ENCODE measurements at places on chromosomes 11 and 22. TPM values are rescaled to one million over a fixed set of nuclear protein-coding genes. Genes with fewer than 3 reads are reported as not detected.

DNA sequence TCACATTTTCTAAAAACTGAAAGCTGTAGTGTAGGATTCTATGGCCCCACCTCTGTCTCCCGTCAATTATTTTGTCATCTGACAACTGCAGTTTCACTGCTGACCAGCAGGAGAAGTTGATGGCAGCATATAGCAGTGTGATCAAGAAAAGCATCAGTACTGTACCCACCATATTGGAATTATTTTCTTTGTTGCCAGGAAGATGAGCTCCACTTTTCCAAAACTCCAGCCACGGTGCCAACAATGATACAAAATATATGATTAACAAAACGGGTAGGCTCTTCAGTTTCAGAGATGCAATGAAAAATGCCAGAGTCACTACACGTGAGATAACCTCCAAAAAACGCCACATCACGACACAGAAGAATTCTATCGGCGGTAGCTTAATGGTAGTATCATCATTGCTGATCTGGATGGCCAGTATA, 41.3 kb downstream of the XKR3 start:
- DNase-seq = peak; percentile 8

Gene OR2D2
- total RNA-seq = 0.20 TPM

DNA sequence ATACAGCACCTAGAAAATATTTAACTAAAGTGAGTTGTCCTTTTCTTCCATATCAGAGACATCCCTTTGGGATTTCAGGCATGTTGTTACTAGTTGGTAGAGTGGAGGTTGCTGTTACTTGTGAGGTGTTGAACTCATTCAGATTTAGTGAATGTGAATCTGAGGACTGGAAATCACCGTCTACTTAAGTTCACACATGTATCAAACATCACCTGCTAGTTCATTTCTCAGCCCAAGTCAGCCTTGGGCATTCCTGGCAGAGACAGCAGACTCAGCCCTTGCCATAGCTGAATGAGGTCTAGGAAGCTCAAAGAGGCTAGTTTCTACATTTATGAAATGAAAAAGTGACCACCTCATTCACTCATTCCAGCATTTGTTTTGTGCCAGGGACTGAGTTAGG, 9.7 kb downstream of the KDELR3 start:
- no peak for DNase-seq

- DNase-seq = no peak
These were observed 9.2 kb upstream of the MRGPRF start for GRCh38 chr11:69022260-69022659.

DNA sequence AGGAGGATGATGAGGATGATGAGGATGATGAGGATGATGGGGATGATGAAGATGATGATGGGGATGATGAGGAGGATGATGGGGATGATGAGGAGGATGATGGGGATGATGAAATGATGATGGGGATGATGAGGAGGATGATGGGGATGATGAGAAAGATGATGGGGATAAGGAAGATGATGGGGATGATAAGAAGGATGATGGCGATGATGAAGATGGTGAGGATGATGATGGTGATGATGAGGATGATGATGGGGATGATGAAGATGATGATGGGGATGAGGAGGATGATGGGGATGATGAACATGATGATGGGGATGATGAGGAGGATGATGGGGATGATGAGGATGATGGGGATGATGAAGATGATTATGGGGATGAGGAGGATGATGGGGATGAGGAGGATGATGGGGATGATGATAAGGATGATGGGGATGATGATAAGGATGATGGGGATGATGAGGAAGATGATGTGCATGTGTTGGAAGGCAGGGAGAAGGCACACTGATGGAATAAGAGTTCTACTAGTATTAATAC, 78.9 kb upstream of the MTMR2 start:
- DNase-seq = no peak

Gene PRR33
- total RNA-seq = not detected

- peak; percentile 36 for DNase-seq
These were observed 114.7 kb downstream of the CRYBB2 start for GRCh38 chr22:25334162-25334490.

GRCh38 chr22:29344137-29344536, 28.6 kb upstream of the RASL10A start:
- DNase-seq = peak; percentile 86

DNA sequence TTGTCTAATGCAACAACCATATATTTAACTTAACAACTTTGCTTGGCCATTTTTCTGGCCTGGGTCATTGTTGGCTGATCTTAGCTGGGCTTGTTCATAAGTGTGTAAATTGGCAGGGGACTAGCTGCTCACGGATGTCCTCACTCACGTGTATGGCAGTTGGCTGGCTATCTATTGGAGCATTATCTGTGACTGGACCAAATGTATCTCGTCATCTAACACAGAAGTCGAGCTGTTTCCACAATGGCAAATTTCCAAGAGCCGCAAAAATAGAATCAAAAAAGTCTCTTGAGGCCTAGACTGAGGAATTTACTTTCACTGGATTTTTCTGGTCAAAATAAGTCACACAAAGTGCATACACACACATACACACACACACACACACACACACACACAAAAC, 893.3 kb downstream of the FAM181B start:
- DNase-seq = no peak

GRCh38 chr11:43518408-43519160, 159.9 kb downstream of the TTC17 start:
- no peak for DNase-seq

Gene SLC22A9
- total RNA-seq = not detected

Gene FCHSD2
- 15.0 TPM for total RNA-seq

DNA sequence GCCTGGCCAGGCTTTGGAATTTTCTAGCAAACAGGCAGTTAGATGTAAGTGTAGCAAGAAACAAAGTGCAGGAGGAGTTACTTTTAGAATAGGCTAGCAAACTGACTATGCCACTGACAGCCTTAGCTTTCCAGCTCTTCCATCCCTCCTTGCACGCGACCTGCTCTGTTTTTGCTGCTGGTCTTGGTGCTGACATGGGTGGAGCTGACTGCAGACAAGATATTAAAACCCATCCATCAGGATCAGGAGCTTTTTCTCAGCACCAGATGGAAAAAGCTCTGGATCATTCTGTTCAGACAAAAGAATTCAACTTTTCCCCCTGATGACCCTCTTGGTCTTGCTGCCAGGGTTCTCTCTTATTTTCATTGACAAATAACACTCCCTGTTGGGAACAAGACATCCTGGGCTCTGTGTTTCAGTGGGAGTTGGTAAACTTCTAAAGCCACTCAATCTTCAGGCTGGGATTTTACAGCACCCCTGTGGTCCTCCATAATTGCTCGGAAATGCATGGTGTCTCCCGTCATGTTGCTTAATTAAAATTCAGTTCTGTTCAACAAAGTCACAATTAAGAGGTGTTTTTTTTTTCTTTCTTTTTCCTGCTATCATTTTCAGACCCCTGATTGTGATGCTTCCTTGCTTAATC, 240.0 kb upstream of the LARGE1 start:
- no peak for DNase-seq

Gene HPX
- total RNA-seq = 4.6 TPM

GRCh38 chr11:62792202-62792575, 383 bp upstream of the TMEM223 start:
- no peak for DNase-seq

DNA sequence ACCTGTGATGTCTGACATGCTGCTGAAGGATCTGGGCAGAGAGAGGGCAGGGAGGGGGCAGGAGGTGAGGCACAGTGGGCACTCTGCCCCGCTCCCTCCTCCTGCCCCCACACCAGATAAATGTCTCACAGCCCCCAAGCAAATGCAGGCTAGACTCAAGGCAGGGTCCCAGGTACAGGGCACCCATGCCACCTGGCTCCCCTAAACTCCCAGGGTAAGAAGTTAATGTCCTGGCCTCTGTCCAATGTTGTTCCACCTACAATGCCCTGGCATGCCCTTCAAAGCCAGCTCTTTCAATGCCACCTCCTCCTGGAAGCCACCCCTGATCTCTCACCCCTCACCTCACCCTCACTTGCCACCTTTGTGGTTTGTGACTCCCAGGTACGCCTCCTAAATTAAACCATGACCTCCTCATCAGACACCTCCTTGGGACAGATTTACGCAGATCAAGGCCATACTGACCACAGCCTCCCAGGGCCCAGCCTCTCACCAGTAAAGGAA, 16.0 kb downstream of the CARD10 start:
- DNase-seq = no peak

- peak; percentile 37 for DNase-seq
These were observed 1.6 kb upstream of the ELFN2 start for GRCh38 chr22:37428649-37429586.

DNA sequence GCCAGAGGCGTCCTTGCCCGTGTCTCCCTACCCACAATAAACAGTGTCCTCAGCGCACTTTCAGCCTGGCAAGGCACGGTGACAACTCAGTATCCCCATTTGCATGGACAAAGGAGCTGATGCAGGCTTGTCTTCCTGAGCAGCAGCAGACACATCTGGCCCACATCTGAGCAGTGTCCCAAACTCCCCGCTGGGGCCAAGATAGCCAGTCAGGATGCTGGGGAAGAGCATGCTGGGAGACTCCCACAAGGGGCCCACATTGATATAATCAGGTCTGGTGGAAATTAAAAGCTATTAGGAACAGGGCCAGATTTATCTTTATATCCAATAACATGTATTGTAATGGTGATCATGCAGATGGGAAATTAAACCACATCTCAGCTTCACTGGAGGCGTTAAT, 24.7 kb downstream of the DSCAML1 start:
- no peak for DNase-seq

DNA sequence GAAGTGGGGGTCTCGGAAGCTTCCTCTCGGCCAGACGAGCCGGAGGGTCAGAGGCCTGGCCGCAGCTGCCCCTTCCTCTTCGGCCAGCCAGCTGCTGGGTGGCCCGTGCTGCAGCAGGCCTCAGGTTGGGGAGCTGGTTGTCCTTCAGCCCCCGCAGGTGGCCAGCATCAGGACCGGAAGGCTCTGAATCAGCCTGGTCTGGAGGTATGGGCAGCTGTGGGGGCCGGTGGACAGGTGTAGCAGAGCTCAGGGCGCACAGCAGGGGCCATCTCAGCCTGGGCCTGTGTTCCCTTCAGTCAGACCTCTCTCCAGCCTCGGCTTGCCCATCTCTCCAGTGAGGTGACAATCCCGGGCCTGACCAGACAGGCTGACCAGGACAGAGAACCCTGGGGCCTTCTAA, 13.9 kb upstream of the TBX1 start:
- no peak for DNase-seq

GRCh38 chr22:40240686-40241085, 63.0 kb downstream of the TNRC6B start:
- DNase-seq = no peak

DNA sequence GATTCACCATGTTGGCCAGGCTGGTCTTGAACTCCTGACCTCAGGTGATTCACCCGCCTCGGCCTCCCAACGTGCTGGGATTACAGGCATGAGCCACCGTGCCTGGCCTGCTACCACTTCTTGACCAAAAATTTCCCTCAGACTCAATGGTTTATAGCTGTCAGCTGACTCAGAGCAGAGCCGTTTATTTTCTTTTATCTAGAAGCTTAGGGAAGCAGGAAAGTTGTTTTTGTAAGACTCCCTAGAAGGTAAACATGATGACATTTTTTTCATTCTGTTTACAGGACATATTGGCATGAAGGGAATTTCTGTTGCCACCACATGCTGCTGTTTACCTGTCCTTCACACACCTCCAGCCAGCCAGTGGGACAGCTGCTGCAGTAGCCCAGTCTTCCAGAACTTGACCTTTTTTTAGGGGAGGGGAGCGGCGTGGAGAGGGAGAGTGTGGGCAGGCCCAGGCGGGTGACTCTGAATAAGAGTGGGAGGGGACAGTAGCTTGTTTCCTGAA, 56.1 kb upstream of the PTPRJ start:
- peak; percentile 41 for DNase-seq

DNA sequence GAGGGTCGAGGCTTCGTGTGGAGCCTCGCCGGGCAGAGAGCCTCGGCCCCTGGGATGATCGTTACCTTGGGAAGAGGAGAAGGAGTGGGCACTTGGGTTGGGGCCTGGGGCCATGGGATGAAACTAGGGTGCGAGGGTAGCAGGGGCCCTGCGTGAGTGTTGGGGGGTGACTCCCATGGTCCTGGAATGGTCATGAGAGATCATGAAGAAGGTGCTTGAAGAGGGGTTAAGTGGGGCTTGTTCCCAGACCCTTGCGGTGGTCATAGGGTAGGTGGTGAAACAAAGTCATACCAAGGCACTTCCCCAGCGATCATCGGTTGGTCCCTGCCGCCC, 284 bp downstream of the CCS start:
- no peak for DNase-seq

DNA sequence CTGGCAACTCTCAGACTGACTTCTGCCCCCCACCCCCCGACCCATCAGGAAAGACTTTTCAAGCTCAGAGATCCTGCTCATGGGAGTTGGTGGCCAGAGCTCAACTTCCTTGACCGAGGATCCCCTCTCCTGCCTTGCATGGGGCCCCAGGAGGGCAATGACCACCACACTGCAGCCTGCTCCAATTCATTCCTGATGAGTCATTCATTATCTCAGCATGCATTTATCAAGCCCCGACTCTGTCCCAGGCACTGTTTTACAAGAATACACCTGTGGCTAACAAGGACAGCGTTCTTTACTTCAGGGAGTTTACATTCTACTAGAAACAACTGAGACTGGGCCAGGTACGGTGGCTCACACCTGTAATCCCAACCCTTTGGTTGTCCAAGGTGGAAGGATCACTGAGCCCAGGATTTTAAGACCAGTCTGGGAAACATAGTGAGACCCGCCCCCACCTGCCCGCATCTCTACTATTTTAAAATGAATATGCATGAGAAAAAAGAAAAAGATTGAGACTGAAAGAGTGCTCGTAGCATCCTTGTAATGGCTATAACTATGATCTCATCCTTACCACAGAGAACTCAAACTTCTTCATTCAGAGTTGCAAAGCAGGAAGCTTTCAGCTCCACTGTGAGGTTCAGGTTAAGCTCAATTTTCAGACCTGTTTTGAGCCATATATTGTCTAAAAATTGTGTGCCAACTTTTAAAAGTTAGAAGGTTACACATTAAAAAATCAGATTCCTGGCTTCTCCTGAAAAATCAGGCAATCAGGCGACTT, 60.4 kb downstream of the FEZ1 start:
- DNase-seq = no peak

- no peak for DNase-seq
These were observed 333.6 kb upstream of the NCAM1 start for GRCh38 chr11:112627588-112628045.
